ENCODE measurements at places on chromosomes 3 and 15. TPM values are rescaled to one million over a fixed set of nuclear protein-coding genes. Genes with fewer than 3 reads are reported as not detected.

THAP10 gene
- total RNA-seq, result 1.0 TPM

PPP1R14D gene
- total RNA-seq, result not detected

RFC4 gene
- 3.4 TPM for total RNA-seq

GRK7 gene
- not detected for total RNA-seq

DNA sequence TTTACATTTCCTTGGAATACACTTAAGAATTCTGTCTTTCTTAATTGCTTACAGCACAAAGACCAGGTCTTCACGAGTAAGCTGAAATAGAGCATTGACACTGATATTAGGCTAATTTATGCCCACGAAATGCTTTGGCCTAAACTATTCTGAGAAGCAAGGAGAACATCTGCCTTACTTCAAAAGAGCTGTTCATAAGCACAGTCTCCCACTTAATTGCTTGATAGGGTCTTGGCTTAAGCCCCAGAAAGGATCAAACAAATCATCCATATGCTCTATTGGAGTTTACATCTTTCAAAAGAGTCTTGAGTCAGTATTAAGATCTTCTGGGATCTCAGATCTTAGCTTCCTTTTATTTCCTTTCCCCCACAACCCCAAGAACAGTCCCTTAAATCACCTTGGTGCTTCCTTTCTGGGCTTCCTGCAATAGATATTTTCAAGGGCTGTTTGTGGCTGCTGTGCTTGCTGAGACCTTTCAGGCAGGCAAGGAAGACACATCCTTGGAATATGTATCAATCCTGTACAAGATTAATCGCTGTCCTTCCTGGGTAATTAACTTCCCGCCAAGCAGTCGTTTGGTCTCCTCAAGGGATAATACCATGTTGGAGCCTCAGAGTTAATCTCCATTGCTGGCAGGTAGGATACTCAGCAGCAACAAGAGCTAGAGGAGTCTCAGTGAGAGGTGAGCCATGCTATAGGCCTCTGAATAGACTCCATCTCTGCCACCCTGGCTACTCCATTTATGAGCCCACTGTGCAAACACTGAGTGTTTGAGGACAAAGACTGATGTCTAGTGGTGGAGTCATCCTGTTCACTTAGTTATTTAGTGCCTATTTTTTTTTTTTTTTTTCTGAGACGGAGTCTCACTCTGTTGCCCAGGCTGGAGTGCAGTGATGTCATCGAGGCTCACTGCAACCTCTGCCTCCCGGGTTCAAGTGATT, 37.1 kb downstream of the TMEM158 start:
- no peak for DNase-seq

RBM15B gene
- 9.9 TPM for total RNA-seq

DNA sequence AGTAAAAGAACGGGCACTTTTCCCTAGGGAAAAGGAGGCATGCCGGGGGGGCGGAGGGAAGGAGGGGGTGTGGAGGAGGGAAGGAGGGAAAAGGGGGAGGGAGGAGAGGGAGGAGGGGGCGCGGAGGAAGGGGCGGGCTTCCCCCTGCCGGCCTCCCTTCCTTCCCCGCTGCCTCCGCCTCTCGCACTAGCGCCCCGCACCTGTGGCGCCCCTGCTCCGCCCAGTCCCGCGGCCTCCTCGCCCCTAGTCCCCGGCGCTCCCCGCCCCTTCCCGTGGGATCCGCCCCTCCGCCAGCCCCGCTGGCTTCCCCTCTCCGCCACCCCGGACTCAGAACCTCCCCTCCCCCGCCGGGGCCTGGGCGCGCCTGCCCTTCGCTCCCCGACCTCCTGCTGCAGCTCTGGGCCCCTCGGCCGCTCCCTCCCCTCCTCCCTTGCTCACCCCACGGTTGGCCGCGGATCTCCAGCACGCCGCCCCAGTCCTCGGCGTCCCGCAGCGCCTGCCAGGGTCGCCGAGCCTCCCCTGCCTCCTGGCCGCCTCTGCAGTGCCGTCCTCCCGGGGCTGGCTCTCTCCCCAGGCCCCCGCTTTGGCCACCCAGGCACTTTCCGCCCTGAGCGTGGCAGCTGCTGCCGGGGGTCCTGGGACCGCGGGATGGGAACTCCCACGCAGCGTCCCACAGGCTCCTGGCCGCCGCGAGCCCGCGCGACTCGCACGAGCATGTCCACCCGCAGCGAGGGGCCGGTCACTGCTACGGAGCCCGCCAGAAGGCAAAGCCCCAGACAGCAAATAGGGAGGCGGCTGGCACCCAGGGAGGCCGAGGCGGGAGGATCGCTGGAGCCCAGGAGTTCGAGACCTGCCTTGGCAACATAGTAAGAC, 147.4 kb downstream of the TJP1 start:
- DNase-seq, result no peak

UPK1B gene
- total RNA-seq, result not detected

GRCh38 chr15:88769161-88769971, 33.9 kb upstream of the ACAN start:
- DNase-seq, result no peak

GRCh38 chr3:195774917-195775316, 36.8 kb downstream of the MUC4 start:
- peak; percentile 80 for DNase-seq

GRCh38 chr3:114879059-114880031, 267.7 kb downstream of the ZBTB20 start:
- no peak for DNase-seq

GRCh38 chr3:24154781-24155180, 209.7 kb downstream of the NR1D2 start:
- DNase-seq, result no peak

VILL gene
- 0.75 TPM for total RNA-seq

GRCh38 chr3:100637197-100637631, 27.8 kb downstream of the ADGRG7 start:
- no peak for DNase-seq

GRCh38 chr3:157160658-157161424, 894 bp upstream of the CCNL1 start:
- DNase-seq, result peak; percentile 95

TMEM207 gene
- not detected for total RNA-seq

DNA sequence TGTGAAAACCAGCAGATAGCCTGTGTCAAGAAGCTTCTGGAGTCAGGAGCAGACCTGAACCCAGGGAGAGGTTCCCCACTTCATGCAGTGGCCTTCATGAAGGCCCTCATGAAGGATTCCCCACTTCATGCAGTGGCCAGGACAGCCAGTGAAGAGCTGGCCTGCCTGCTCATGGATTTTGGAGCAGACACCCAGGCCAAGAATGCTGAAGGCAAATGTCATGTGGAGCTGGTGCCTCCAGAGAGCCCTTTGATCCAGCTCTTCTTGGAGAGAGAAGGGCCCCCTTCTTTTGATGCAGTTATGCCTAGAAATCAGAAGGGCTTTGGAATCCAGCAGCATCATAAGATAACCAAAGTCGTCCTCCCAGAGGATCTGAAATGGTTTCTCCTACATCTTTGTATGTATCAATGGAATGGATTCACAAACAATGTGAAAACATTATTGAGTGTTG, 103.9 kb upstream of the CHD2 start:
- DNase-seq, result no peak

DNA sequence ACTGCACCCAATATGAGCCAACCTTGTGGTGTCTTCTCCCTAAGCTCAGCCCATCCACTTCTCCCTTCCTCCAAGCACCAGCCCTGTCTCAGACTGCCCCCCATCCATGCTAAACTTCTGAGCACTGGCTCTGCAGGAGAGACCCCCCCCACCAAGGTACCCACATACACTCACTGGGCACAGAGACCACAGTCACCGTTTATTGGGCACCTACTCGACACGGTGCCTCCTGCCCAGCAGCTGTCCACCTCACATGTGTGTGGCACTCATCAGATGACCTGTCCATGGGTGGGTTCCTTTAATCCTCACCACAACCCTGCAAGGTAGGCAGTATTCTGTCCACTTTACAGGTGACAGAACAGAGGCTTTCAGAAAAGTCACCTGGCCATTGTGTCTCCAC, 22.3 kb upstream of the SFMBT1 start:
- no peak for DNase-seq

DNA sequence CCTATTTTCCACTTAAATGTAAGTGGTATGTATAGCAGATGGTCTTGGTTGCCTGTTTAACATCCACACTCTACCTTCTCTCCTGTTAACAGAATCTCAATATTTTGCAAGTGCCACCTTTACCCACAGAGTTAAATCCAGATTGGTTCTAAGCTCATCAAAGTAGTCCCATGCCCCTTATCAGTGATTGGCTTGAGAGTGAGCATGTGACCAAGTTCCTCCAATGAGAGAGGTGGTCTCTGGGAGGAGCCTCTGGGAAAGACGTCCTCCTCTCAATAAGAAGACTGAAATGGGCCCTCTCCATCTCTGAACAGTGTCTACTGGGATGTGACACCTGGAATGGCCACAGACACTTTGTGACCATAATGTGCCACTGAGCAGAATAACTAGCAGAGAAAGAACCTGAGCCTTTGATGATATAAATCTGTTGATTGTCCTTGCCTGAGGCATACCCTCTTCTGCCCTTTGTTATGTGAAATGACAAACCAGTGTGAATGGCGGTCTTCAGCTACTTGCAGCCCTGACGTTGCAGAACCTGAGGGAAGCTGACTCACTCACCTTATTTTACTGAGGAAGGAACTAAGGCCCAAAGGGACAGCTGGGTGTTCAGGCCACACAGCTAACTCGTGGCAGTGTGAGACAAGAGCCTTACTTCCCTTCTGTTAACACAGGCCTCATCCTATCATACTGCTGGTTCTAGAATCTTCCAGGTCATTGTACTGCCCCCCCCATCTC, 42.4 kb upstream of the LARS2 start:
- no peak for DNase-seq

DNA sequence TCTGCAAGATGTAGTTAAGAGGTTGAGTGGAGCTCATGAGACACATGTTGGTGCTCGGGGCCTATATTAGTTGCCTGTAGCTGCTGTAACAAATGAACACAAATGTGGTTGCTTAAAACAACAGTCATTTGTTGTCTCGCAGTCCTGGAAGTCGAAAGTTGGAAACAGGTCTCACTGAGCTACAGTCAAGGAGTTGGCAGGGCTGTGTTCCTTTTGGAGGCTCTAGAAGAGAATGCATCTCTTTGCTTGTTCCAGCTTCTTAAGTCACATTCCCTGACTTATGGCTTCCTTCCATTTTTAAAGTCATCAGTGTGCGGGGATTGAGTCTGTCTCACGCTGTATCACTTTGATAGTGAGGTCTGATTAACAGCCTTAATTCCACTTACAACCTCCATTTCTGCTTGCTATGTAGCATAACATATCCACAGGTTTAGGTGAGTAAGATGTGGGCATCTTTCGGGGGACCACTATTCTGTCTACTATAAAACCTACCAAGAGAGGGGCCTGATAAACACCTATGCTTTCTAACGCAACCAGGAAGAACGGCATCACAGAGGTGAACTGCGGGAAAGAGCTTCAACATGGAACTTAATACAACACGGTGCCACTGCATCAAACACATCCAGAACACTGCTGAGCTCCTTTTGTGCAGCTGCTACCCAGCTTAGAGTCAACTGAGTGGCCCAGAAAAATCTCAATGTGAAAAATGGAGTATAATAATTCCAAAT, 119.4 kb downstream of the ATP10A start:
- no peak for DNase-seq

PIAS1 gene
- 18.7 TPM for total RNA-seq

DNA sequence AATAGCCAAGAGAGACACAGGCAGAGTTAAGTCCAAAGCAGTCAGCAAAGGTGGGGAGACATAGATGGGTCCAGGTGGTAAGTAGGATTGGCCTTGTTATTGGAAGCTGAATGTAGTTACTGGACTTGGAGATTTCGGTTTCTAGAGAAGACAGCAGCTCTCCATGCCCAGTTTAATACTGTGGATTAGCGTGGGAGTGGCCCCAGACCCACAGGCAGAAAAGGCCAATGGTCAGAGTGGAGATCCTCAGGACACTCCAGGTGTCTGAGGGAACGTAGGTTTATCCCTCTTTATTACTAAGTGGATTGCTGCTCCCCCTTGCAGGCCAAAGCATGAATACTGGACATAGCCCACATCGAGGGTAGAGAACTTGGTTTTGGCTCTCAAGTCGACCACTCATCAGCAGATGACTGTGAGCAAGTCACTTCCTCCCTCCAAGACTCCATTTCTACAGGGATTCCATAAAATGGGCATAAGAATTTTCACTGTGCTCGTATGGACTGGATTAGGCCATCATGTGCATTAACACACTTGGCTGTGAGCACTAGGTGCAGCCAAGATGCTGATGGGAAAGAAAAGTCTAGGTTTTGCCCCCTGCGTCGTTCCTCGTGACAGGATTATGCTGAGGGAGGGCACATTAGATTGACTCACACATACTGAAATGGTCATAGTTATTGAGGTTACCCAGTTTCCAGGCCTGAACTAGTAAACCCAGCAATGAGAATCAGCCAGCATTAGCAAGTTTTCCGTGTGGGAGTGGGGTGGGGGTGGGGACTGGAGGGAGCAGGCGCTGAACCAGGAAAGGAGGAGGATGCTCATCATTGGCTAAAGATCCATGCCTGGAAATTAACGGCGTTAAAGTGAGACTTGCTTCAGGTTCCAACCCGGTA, 225.2 kb upstream of the TPRG1 start:
- DNase-seq, result peak; percentile 53

- DNase-seq, result no peak
These were observed 213.2 kb upstream of the PLSCR5 start for GRCh38 chr3:146818301-146818700.

SLC22A13 gene
- total RNA-seq, result 0.64 TPM

CPEB1 gene
- total RNA-seq, result 1.6 TPM

DNA sequence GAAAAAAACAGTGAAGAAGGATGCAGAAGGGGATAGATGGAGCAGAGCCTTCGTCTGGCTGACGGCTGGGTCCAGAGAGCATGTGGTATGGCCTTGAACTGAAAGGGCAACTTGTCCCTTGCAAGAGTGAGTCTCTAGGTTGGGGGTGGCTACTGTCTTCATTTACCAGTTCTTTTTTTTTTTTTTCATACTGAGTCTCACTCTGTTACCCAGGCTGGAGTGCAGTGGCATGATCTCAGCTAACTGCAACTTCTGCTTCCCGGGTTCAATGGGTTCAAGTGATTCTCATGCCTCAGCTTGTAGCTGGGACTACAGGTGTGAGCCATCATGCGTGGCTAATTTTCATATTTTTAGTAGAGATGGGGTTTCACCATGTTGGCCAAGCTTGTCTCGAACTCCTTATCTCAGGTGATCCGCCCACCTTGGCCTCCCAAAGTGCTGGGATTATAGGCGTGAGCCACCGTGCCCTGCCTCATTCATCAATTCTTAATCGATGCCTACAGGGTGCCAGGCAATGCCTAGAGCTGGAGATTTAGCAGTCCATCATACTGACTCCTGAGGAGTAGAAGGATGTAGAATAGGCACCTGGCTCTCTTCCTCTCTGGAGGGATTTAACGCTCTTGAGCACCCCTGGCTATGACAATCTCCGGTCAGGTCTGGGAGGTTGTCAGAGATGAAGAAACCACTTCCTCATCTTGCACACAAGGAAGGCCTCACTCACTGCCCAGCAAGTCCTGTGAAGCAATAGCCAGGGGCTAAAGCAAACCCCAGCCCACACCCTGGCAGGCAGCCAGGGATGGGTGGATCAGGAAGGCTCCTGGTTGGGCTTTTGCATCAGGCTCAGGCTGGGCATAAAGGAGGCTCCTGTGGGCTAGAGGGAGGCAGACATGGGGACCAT, at the start of gene CAMP:
Gene CAMP (plus strand): TSS at position 880 of the 898 bp plus-strand sequence. CDS start 17 bp downstream, at position 897.
- peak; percentile 65 for DNase-seq

ALPK3 gene
- 364 TPM for total RNA-seq

IL5RA gene
- not detected for total RNA-seq

GRCh38 chr15:38134252-38134651, 118.4 kb upstream of the SPRED1 start:
- DNase-seq, result peak; percentile 15

GRCh38 chr15:72785432-72785831, 1.9 kb upstream of the ADPGK start:
- DNase-seq, result peak; percentile 65

- DNase-seq, result no peak
These were observed 38.9 kb upstream of the IREB2 start for GRCh38 chr15:78399091-78399490.

NDN gene
- total RNA-seq, result 11.7 TPM

WDR93 gene
- not detected for total RNA-seq

GRCh38 chr3:54963641-54964040, 35.8 kb upstream of the LRTM1 start:
- DNase-seq, result no peak

Data from psoas muscle (tissue), 8 donors.